ENCODE measurements at places on chromosomes 4 and X.
A peak's percentile ranks its signal among the peaks of the same experiment; 100 is the strongest.

GRCh38 chr4:176217510-176217909 is 22.1 kb upstream of the SPATA4 start:
- no peak for DNase-seq

DNA sequence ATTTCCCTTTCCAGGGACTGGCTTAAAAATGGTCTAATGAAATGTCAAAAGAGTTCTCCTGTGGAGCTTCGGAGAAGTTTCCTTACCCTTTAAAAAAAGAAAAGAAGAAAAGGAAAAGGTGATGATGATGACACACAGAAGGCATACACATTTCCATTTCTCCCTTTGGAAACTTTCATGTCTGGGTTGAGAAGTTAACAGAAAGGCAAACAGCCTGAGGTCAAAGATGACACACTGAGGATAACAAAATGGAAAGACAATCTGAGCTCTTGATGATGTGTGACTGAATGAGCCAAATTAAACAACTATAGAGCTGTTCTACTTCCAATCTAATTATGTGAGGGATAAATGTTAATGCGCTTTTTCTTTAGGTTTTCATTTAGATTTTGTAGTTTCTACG is 32.2 kb downstream of the NFXL1 start:
- no peak for DNase-seq

DNA sequence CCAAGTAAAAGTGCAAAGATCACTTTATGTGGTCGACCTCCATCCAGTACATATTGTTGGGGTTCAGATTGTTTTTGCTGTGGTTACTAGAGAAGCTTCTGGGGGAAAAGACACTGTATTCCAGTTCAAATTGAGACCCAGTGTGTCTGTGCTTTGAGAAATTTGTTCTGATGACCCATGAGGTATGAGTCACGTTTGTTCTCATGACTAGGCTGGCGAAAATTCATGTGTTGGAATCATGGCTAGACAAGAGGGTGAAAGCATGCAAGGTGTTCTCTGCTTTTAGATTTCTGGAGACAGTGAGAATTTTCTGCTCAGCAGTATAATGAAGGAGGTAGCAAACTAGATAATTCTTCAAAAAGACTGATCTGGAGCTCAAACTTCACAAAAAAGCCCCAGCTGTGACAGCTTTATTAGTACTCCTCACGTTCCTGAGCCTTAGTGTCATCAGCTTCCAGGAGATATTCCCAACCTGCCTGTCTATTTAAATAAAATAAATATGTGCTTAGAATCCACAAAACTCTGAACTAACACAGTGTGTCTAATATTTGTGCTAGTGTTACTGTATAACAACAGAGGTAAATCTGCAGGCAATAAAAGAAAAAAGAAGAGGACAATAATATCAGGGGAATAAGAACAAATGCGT is 24.4 kb upstream of the FAM47B start:
- DNase-seq, result peak; percentile 23

DNA sequence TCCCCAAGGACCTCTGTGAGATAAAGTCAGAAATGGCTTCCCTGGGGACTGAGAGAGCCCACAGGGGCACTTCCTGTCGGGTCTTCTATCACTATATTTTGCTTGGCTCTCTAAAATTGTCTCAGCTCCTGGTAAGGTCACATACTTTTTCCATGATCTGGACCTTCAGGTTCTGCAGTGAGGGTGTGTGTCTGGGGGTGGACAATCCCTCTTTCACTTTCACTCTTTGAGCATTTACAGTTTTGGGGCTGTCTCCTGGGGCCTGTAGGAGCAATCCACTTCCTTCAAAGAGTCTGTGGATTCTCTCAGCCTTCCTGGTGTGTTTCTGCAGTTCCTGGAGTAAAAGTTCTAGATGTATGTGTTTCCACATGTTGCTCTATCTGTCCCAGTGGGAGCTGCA is 335.7 kb downstream of the FSTL5 start:
- no peak for DNase-seq

DNA sequence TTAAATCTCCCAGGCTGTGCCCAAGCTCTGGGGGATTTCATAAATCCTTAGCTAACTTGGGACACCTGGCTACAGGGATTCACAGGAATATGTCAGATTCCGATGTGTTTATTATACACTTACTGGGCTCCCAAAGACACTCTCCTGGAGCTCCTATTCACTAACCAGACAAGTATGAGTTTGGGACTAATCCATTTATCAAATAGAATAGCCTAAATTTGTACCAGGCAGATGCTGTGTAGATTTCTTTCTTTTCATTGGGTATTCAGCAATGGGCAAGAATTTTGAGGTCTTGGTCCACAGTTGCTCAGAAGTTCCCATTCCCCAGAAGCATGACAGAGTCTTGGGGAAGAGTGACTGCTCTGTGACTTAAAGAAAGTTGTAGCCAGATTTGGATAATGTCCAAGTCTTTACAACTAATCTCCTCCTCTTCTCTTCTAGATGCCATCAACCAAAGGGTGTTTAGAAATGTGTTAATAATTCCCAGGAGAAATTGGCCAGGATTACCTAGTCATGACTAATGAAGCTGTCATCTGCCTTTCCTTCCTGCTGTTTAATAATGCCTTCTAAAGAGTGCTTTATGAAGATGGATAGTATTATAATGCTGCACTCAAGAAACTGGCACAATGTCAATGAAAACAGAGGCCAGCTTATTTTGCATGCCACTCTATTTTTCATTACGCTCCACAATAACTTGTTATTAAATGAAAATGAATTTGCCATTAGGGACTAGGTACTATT is 120.9 kb downstream of the CHIC2 start:
- DNase-seq, result peak; percentile 50

DNA sequence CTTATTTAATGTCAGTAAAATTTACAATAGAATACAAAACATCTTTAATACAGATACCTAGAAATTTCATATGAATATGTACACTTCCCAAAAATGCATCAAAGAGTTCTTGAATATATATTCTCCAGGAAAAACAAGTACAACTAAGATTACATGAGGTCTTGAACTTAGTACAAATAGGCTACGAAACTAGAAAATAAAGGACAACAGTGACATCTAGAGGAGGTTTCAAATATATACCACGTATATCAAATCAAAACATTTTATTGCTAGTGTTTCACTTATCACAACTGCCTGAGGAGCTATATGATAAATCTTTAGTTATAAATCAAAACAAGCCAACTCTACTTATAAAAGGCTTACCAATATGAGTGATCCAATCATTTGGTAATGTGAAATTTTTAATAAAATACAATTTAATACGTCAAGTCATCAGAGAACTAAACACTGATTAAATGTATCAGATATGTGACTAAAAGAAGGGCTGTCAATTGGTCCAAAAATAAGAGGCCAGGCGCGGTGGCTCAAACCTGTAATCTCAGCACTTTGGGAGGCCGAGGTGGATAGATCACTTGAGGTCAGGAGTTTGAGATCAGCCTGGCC is 36.6 kb downstream of the ANAPC10 start:
- DNase-seq, result peak; percentile 37

DNA sequence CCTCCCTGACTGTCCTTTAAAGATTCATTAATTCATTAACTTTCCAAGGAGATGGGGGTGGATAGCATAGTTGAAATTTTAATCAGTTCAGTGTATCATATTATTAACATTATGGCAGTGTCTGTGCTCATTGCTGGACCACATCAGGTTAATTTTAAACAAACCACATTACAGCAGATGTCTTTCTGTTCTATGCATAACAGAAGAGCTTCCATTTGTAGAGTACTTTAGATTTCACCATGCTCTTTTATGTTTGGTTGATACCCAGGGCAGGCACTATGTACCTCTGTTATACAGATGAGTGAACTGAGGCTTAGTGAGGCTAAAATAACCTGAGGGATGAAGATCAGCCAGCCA is 41.1 kb downstream of the AFF2 start:
- DNase-seq, result no peak

DNA sequence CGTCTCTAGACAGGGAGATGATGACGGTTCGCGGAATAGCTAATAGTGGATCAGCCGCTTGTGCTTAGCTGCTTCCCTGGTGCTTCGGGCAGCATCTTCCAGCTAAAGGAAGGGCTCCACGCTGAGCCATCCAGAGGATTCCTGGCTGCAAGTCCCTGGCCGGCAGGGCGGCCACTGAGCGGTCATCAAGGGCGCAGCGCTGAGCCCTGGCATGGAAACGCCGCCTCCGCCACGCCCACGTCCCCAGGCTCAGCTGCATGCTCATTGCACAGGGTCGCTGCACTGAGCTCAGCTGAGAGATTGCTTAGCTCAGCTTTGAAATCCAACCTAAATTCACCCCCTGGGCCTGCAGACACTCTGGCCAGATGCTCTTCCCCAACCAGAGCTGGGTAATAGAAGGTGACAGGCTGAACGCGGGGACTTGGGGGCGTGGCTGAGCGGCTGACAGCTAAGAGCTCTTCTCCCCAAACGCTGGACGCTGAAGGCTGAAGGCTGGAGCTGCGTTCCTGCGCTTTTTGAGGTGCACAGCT is 118.2 kb upstream of the KIT start:
- peak; percentile 74 for DNase-seq

DNA sequence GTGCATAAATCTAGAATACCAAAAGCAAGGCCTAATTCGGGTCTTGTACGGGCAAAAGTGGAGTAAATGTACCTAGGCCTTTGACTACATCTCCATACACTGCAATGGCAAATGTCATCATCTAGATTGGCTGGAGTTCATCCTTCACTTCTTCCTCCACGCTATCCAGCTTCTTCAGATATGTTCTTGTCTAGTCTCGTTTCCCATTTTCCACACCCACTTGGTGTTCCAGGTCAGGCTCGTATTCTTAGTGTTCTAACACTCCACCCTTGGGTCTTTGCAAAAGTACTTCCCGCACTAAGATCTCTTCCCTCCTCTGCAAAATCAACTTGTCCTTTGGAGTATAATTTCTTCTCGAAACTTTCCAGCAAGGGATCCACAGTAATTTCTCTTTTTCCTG is 1.4 kb downstream of the COQ2 start:
- no peak for DNase-seq

- peak; percentile 44 for DNase-seq
Measured at GRCh38 chr4:146255874-146256273, 41.5 kb downstream of the REELD1 start.

GRCh38 chr4:72295966-72296557 is 264.3 kb downstream of the NPFFR2 start:
- peak; percentile 61 for DNase-seq

GRCh38 chr4:151105454-151106032 is 6.1 kb downstream of the RPS3A start:
- DNase-seq, result no peak

DNA sequence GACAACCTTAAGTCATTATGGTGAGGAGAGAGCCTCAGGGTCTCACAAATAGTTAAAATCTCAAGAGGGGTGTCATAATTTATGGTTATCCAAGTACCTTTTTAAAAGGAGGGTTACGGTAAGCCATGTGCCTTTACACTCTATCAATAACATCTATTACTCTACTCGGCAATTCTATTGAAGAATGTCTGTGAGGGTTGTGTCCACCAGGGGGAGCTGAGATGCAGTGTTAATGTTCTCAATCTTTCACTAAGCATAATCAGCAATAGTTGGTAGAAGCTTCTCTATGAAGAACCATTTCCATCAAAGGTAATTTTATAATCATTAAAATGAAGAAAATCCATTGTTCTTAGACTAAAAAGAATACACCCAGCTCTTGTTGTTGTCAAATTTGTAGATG is 457.4 kb downstream of the CENPC start:
- peak; percentile 8 for DNase-seq

DNA sequence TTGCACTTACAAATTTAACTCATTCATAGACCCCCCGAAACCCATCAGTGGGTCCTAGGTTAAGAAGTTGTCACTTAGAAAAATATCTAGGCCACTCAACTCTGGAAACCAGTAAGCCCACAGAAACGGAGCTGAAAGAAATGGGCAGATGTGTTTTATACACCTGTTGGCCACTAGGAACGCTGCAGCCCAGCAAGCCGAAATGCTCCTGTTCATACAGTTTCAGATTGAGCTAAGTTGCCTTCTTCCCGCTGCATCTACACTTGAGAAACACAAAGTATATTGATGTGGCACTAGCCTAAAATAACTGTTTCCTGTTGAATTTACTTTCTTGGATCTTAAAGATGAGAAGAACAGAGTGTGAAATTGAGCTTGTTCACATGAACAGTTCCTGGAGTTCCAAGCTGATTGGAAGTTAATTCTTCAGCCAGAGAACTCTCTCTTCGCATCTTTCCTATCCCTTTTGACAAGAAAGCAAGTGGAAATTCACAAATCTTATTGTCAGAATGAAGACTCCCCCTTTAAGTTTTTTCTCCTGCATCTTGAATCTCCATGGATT is 174.1 kb downstream of the RBMX2 start:
- DNase-seq, result peak; percentile 44

DNA sequence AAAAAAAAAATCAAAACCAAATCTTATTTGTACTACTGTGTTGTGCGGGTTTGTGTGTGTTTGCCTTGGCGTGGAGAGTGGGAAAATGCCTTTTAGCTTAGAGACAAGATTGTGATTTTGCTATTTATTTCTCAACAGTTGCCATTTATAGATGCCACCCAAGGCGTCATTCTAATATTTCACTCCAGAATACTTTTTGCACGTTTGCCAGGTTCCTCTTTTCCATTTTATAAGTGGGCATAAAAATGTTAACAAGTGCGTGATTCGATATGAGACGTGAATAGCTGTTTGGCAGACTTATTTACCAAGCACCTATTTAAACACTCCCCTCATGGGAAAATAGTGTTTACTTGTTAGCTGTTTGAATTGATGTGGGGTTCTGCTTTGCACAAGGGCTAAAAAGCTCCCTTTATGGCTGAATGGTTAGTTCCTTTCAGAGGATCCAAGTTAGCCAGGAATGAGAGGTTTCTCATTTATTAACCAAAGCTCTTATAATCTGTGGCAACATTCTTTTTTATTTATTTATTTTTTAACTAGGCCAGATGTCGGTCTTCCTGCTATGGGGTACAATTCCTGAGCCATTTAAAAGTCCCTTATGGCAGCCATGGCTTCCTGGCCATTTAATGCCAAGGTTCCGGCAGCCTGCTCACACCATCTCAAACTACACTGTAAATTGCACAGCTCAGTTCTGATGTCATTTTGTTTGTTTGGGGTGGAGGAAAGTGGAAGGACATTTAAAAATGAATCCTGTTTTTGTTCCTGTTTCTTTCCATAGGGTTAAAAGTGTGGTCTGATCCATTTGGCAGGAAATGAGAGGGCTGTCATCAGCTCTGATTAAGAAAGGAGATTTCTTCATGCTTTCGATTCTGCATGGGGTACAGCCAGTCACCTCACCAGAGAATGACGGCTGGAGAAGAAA is 14.6 kb downstream of the SMIM20 start:
- DNase-seq, result peak; percentile 54

- peak; percentile 62 for DNase-seq
Measured at GRCh38 chr4:142379277-142380051, 466.6 kb downstream of the INPP4B start.

DNA sequence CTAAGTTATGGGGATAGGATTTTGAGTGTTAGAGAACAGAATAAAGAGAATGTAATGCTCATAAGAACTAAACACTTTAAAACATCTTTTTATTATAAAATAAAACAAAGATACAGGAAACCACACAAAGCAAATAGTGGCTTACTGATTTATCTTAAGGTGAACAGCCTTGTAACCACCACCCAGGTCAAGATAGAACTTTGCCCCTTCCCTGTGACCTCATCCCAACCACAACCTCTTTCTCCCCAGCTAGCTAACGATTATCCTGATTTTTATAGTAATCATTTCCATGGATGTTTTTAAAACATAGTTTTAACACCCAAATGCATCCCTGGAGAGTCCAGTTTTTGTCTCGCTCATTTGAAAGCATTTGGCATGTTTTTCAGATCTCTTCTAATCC is 17.0 kb downstream of the HELT start:
- no peak for DNase-seq

GRCh38 chrX:70452143-70452733 is 7.6 kb downstream of the DLG3 start:
- DNase-seq, result peak; percentile 79

GRCh38 chr4:173448608-173449379 is 49.9 kb upstream of the SCRG1 start:
- DNase-seq, result peak; percentile 17

GRCh38 chr4:116880625-116881024 is 204.8 kb downstream of the TRAM1L1 start:
- no peak for DNase-seq

Data from GM03348 (cell line).